ENCODE measurements at places on chromosomes 2 and 18.
A peak's percentile ranks its signal among the peaks of the same experiment; 100 is the strongest.

DNA sequence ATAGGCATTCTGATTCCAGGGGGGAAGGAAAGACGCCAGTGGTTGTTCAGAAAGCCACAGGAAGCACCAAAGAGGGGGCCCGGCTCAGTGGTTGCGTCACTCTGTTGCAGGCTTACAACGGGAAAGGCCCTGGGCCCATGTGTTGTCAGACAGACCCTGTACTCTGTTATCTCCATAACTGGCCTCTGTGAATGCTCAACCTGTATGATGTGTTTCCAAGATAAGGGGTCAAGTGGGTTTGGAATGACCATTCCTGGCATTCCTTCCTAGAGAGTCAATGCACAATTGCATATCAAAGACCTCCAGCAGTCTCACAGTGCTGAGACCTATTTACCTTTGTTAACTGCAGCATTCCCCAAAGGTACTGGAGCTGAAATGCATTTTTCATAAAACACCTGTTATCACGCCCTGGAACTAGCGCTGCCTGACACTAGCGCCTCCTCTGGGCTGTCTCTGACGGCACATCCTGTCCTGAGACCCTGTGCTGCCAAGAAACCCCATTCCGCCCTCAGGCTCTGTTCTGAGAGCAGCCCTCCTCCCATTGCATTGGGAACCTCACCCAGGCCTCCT is 13.2 kb upstream of the LRRFIP1 start:
- DNase-seq = no peak

DNA sequence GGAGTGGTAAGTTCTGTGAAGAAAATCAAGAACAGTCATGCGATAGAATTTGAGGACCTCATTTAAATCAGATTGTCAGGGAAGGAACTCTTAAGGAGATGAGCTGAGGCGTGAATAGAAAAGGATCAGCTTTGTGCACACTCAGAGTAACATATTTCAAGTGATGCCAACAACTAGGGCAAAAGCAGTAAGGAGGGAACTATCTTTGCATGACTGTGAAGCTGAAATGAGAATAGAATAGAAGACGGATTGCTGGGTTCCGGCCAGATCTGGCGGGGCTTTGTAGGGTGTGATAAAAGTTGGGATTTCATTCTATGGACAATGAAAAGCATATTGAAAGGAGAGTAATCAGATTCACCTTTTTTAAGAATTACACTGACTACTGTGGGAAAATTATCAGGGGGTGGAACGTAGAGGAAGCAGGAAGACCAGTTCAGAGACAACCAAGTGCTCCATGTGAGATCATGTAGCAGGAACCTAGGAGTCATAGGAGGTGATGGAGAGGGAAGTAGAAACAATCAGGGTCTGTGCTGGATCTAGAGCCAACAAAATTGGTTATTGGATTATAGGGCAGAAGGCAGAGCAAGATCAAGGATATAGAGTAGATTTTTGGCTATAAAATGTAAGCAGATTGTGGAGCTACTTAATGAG is 884.3 kb downstream of the DCC start:
- DNase-seq = no peak

DNA sequence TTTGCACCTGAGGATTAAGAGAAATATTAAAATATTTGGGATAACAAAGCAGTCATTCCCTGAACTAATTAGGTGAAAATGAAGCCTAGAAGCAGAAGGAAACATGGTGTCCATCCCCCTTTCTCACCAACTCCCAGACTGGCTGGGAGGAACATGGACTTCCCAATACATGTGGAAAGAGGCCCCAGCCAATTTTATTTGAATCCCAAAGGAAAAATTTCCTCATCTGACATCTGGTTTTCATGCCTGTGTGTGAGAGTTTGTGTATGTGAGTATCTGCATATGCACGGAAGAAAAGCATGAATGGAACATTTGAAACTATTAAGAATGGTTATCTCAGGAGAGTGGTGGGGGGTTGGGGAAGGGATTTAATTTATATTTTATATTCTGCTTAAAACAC is 84.3 kb downstream of the COPS8 start:
- DNase-seq = peak; percentile 44

- no peak for DNase-seq
Measured at GRCh38 chr18:32049393-32050171, 31.0 kb downstream of the RNF125 start.

DNA sequence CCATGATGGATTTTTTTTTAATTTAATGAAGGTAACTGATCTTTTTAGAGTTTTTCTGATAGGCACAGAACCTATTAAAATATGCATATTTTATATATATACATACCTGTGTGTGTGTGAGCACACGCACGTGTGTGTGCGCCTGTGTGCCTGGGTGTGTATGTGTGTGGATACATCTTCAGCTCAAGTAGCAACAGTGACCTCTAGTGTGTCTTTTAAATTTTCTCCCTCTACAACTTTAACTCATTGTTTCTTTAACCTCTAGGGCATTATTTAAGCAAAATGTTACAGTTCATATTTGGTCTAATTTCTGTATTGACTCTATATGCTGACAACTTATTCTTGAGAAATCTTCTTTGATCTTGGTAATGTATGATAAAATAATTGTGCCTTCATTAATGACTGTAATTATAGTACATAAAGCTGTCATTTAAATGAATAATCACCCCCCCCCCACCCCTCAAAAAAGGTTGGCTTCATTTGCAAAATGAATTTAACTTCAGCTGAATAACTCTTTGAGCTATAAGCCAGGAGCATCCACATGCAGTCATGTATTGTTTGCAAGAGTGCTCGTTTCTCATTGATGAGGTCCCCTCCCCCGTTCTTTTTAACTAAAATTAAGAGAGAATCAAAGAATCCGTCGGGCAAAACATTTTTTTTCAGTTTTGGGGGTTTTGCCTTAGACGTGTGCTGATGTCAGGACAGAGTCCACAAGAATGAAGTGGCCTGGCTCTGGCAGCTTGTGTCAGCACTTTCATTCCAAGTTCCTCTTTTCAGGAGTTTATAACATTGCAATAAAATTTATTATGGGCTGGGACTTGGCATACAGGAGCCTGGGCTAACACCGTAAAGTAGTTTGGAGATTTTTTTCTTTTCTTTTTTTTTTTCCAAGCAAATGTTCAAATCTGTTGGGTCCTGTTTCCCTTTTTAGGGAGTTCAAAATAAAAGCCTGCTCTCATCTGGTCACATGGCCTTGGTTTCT is 80.0 kb downstream of the ETAA1 start:
- peak; percentile 55 for DNase-seq

Measured in GM03348 (cell line).